ENCODE measurements at places on chromosomes 3 and 15.

DNA sequence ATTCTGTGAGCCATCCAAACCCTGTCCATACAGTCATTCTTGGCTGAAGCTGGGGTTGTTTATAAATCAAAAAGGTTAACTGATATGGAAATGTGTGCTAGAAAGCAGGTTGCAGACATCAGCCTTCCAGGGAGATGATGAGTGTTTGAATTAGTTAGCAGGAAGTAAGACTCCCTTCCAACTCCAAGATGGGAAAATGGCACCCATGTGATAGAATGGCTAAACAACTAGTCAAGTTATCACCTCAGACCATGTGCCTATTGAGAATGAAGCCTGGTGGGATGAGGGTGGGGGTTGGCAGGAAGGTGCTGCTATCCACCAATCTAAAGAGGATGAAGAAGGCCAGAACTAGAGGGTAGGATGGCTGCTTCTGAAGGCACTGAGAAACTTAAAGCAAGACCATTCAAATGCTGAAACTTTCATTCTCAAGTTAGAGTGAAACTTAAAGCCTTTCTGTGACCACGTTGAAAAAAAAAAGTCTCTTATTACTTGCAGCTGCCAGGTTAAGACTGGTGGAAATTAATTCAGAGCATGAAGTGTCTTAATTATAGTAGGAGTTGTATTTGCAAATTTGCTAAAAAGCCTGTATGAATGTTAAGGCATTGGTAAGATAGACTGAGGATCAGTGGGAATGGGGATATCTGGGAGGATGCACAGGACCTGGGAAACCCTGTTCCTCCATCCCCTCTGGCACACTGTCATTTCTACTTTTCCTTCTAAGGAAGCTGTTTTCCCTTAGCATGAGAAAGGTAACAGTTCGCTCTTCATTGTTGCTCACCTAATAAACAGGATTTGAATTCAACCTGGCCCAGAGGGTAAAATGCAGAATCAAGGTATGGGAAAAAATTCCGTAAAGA lies 36.8 kb downstream of the CCR3 start:
- no peak for DNase-seq

DNA sequence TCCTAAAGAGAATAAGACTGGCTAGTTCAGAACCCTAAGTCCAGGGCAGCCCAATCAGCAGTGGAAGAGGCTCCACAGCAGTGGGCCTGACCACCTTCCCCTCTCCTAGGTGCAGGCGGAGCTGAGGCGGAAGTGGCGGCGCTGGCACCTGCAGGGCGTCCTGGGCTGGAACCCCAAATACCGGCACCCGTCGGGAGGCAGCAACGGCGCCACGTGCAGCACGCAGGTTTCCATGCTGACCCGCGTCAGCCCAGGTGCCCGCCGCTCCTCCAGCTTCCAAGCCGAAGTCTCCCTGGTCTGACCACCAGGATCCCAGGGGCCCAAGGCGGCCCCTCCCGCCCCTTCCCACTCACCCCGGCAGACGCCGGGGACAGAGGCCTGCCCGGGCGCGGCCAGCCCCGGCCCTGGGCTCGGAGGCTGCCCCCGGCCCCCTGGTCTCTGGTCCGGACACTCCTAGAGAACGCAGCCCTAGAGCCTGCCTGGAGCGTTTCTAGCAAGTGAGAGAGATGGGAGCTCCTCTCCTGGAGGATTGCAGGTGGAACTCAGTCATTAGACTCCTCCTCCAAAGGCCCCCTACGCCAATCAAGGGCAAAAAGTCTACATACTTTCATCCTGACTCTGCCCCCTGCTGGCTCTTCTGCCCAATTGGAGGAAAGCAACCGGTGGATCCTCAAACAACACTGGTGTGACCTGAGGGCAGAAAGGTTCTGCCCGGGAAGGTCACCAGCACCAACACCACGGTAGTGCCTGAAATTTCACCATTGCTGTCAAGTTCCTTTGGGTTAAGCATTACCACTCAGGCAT lies 33.7 kb downstream of the VIPR1 start:
- peak; percentile 58 for DNase-seq

GRCh38 chr15:87743562-87743961 lies 513.0 kb downstream of the NTRK3 start:
- DNase-seq: no peak

DNA sequence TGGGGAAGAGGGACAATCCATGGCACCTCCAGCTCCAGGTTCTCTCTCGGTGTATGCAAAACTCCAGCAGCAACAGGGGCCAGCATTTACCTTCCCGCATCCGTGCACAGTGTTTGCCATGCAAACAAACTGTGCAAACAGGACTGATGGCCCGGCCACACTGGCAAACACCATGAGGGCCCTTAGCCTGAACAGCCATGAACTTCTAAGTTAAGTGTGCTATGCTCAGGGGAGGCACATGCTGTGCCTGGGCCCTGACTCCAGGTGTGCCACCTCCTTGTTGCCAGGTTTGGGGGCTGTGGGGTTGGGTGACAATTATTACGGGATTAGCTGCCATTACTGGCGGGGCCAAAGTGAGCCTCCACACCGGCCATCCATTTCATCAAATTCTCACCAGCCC lies 57.5 kb downstream of the CACNA2D2 start:
- DNase-seq: no peak

- DNase-seq: no peak
Observed at GRCh38 chr15:78453447-78453846, 15.4 kb downstream of the IREB2 start.

DNA sequence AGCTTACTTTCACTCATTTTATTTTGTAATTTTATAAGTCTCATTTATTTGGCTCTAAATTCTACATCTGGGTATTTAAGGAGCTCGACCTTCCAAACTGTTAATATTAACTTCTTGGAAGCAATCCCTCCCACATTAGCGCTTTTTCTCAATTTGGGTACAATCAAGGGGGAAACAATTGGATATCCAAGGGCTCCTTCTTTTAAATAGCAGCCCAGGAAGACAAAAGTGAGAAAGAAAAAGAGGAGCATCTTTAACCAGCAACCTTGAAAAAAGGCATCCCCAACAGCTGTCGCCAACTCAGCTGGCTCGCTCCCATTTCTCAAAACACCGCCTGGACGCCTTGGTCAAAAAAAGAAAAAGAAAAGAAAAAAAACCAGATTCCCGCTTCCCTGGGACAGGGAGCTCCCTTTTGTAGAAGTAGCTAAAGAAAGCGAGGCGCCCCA lies 873 bp downstream of the C3orf70 start:
- no peak for DNase-seq

- DNase-seq: no peak
Observed at GRCh38 chr3:191523148-191523547, 62.2 kb downstream of the PYDC2 start.

DNA sequence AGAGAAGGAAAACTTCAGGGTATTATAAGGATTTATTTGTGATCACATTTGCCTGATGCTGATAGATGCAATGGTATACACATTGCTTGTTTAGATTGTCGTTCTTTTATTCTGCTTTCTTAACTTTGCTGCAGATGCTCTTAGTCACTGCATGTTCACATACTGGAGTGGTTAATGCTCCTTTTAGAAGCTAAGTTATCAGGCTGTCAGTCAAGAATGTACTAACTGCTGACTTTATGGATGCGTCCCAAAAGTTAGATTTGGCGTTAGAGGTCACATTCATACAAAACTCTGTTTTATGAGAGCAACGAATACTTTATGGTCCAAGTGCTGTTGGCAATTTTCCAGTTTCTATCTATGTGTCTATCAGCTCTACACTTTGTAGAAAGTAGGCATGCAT lies 160.7 kb downstream of the BBX start:
- DNase-seq: no peak

GRCh38 chr15:74461847-74462511 lies 1.0 kb upstream of the UBL7 start:
- no peak for DNase-seq

DNA sequence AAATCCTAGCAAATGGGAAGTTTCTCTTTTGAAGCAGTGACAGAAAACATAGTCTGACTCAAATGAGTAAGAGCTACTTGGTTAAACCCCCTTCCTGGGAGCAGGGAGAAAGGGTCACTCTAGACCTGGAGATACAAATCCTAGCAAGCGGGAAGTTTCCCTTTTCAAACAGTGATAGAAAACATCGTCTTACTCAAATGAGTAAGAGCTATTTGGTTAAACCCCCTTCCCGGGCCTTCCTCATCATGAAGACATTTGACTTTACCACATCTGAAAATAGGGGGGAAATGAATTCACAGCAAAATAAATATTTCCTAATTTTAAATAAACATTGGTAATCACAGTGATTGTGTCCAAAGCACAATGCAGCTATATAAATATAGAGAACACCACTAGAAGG lies 79.2 kb downstream of the FOXB1 start:
- no peak for DNase-seq

DNA sequence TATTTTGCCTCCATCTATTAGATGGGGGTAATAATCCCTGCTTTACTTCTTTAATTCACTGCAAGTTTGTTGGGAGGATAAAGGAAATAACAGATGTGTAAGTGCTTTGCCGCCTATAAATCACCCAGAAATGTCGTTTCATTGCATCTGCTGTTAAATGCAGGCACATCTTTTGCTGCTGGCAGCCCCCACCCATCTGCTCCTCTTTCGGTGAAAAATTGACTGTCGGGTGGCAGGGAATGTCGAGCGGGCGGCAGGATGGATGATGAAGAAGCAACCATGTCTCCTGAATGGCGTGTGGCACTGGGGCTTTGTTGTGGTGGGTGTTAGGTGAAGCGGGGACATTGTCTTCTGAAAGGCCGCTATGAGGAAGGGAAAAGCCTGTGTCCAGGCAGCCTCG lies 543 bp upstream of the REC114 start:
- no peak for DNase-seq

- DNase-seq: peak; percentile 65
Observed at GRCh38 chr3:174101244-174101643, 703.7 kb downstream of the NLGN1 start.

- no peak for DNase-seq
Observed at GRCh38 chr3:140387244-140387643, 290.6 kb upstream of the TRIM42 start.

DNA sequence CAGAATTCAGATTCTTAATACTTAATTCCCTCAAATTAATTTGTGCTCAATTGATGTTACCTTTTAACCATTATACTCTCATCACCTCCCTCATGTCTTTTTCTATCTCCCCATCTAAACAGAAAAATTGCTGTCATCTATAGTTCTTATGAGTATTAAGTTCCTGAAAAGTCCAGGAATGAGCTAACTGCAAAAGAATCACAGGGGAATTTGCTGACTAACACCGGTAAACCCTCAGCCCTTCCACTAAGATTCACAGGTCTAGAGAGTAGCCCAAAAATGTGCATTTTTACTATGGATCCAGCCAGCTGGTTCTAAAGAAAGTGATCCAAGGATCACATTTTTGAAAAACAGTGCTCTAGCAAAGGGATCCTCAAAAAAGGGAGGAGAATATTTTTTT lies 67.0 kb downstream of the SETD2 start:
- DNase-seq: no peak

- DNase-seq: no peak
Observed at GRCh38 chr15:94258246-94258645, 26.9 kb downstream of the MCTP2 start.

DNA sequence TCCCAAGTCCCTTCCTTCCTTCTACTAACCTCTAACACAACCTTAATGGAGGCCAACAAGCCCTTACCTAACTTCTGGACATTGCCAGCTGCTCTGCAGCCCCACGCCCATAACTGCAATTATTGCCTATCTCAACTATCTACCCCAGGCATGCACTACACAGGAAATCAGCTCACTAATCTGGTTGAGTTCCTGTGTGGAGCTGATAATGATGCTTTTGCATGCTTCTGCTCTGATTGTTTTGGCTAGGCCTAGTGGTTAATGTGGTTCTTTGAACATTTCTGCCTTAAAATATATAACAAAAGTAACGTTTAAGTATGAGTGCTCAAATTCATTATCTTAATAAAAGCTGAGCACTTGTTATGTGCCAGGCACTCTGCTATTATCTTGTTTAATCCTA lies 463.9 kb downstream of the MFSD1 start:
- no peak for DNase-seq

DNA sequence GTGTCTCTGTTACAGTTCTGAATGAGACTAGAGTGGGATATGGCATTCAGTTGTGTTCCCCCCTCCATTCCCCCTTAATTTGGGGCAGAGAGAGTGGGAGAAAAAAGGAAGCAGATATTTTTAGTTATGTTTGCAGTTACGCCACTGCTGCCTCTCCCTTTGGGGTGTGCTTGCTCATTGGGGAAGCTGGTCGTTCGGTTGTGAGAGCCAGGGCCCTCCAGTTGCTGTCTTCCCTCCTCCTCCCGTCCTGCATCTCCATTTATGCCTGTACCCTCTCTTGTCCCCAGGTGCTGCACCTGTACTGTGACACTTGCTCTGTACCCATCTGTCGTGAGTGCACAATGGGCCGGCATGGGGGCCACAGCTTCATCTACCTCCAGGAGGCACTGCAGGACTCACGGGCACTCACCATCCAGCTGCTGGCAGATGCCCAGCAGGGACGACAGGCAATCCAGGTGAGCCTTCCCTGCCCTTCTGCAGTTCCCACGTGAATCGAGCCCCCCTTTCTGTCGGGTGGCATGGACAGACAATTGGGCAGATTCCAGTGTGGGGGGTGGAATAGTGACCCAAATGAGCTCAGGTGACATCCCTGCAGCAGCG lies 55.8 kb downstream of the TRIM71 start:
- DNase-seq: no peak

DNA sequence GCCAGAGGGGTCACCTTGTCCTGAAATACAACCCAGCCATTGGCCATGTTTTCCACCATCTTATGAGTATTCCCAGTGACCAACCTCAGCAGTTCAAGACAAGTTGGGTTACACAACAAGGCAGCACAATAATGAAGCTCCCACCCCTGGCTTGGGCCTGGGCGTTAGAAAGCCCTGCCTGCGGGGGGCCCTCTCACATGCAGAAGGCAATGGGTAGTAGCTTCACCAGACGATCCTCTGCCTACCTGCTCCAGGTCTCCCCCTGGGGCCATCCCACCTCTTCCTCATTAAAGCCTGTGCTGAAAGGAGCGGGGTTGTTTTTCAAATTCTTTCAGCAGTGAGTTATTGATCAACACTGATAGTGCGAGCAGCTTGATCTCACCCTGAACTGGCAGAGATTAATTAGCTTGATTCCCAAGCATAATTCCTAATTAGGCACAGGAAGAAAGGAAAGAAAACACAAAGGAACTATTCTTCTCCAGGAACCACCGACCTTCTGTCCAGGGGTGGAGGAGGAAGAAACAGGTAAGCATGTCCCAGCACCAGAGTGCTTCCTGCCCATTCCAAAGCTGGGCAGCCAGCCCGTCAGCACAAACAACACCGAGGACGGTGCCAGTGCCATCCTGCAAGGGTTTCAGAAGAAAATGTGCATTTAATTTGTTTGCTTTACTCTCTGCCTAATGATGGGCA lies 79.7 kb upstream of the CGNL1 start:
- DNase-seq: no peak

DNA sequence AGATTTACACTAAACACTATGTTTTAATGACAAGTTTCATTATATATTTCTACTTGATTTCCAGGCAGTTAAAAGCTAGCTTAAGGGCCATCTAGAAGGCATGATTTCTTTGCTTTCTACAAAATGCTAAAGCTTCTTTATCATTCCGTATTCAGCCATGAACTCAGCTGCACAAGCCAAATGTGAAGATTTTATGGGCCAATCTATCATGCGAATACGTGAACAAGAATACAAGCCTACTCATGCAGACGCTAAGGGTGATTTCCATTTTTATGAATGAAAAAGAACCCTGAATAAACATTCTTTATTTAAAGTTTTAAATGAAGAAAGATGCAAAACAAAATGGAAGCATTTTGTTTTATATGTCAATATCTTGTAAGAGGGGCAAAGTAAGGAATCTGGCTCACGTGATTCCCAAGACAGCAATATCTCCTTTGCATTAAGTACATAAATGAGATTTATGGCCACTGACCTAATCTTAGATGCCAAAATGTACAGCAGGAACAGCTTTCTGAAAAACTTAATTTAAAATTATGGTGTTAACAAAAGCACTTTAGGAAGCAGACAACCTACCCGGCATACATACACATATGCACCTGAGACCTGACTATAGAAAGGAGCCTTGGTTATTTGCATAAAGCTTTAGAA lies 215.8 kb downstream of the DPH6 start:
- no peak for DNase-seq
